Panc1 (cell line): ENCODE measurements at places on chromosomes 5 and 9. TPM values are rescaled to one million over a fixed set of nuclear protein-coding genes. Genes with fewer than 3 reads are reported as not detected.

The PCDHB5 gene
- 0.08 TPM for total RNA-seq

The TRAF2 gene
- 48.7 TPM for total RNA-seq

The LCN15 gene
- total RNA-seq = 0.05 TPM

The NIM1K gene
- total RNA-seq = 0.59 TPM

The FAM221B gene
- total RNA-seq = not detected

The PCDHGA8 gene
- 0.18 TPM for total RNA-seq

The C9orf152 gene
- total RNA-seq = 0.10 TPM

The CNTFR gene
- 2.7 TPM for total RNA-seq

The IRX2 gene
- 0.10 TPM for total RNA-seq

The LMX1B gene
- 2.6 TPM for total RNA-seq

The NR2F1-AS1 gene
- total RNA-seq = 27.0 TPM

The LIX1 gene
- total RNA-seq = not detected

The PCDHGB2 gene
- 5.3 TPM for total RNA-seq

- no peak for DNase-seq
Measured at GRCh38 chr5:133236976-133237375, 185.2 kb downstream of the HSPA4 start.

DNA sequence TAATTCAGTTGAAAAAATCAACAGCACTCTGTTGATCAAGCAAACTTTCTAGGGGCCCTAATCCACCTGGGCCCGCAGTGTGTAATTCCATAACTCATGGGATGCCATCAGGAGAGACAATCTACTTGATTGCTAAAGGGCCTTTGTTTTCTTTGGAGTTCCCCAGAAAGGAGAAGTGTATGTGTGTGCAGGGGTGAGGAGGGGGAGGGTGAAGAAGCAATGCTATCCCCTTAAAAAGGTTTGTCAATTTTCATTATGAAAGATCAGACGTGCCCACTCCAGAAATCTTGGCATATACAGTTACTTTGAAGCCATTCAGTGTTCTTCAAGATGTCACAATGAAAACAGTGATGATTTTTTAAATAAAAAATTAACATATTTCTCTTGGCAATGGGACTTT, 6.2 kb downstream of the PARP8 start:
- DNase-seq = no peak

- DNase-seq = no peak
Measured at GRCh38 chr9:111065414-111065813, 27.1 kb upstream of the LPAR1 start.

- DNase-seq = no peak
Measured at GRCh38 chr5:18771097-18771610, 1136.9 kb downstream of the TAF11L14 start.

DNA sequence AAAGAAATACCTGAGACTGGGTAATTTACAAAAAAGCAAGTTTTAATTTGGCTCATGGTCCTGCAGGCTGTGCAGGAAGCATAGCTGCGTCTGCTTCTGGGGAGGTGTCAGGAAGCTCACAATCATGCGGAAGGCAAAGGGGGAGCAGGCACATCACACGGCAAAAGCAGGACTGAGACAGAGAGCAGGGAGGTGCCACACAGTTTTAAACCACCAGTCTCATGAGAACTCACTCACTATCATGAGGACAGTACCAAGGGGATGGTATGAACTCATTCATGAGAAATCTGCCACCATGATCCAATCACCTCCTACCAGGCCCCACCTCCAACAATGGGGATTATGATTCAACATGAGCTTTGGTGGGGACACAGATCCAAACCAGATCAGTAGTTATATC, 96.2 kb downstream of the OSTF1 start:
- no peak for DNase-seq

- DNase-seq = no peak
Measured at GRCh38 chr5:25006237-25006636, 361.5 kb upstream of the CDH10 start.

GRCh38 chr9:37676411-37676830, 25.7 kb downstream of the FRMPD1 start:
- no peak for DNase-seq

DNA sequence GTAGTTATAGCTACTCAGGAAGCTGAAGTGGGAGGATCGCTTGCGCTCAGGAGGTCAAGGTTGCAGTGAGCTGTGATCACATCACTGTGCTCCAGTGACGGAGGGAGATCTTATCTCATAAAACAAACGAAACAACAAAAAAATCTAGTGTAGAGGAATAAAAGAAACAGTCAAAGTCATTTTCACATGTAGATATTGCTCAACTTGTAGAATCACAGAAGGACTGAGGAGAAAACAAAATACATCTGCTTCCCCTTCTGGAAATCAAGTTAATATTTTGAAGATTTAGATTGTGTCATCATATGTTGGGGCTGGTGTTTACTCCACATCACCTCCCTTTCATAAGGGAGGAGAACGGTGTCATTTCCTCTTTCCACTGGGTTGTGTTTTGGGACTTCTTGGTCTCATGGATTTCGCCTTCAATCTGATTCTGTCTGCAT, 8.2 kb upstream of the SLC46A2 start:
- DNase-seq = no peak

- no peak for DNase-seq
Measured at GRCh38 chr5:167413506-167413905, 877.9 kb upstream of the WWC1 start.

GRCh38 chr9:33611358-33611757, 87.3 kb downstream of the ANKRD18B start:
- DNase-seq = no peak

- no peak for DNase-seq
Measured at GRCh38 chr5:107376546-107377276, 294.0 kb downstream of the EFNA5 start.

DNA sequence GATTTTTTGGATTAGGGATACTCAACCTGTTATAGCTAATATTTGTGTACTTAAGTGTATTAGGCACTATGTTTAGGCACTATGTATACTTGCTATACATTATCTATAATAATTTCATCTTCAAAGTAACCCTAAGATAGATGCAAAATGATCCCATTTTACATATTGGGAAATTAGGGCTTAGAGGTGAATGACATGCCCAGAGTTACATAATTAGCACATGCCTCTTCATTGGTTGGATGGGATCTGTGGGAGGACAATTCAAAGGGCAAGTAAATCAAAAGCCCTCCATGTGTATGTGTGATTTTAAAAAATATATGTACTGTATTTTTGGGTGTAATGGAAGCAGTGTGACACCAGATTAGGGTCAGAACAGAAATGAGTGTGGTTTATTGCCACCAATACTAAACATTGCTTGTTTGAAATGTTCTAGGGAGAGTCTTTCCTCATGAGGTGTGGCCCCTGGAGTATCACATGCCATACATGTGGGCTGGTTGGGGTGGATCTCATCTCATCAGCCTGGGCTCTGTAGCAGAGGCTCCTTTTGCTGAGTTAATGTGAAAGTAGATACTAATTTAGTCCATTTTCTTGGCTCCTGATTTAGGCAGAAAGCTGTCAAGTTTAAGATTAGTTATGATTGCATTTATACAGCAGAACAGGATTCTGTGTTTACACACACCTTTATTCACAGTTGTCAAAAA, 5.5 kb downstream of the C9orf85 start:
- DNase-seq = no peak

- DNase-seq = no peak
Measured at GRCh38 chr9:3936520-3937235, 363.2 kb downstream of the GLIS3 start.

GRCh38 chr5:95996904-95997723, 35.5 kb upstream of the ELL2 start:
- DNase-seq = no peak

DNA sequence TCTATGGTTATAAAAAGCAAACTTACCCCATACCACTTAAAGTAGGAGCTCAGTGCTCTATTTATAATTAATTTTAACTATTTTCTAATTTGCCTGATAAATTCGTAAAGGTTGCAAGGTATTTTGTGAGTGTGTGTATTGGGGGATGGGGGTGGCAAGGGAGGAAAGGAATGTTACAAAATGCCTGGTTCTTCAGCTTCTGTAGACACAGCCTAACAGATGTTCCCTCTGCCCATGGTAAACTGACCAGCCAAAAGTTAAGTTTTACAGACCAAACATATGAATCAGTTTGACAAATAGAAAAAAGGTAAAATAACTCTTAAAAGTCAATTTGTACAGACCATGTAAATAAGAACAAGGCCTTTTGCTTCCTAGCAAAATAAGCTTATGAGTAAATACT, 232.6 kb downstream of the KIAA0825 start:
- DNase-seq = no peak

GRCh38 chr5:37812365-37812764, 27.5 kb downstream of the GDNF start:
- DNase-seq = no peak

DNA sequence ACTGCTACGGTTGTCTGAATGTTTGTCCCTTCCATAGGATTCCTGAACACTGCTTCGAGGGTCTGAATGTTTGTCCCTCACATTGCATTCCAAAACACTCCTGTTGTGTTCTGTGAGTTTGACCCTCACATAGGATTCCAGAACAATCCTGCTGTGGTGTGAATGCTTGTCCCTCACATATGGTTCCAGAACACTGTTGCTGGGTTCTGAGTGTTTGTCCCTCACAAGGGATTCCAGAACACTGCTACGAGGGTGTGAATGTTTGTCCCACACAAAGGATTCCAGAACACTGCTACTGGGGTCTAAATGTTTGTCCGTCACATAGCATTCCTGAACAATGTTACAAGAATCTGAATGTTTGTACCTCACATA, 201.2 kb downstream of the FOXD4L6 start:
- no peak for DNase-seq

DNA sequence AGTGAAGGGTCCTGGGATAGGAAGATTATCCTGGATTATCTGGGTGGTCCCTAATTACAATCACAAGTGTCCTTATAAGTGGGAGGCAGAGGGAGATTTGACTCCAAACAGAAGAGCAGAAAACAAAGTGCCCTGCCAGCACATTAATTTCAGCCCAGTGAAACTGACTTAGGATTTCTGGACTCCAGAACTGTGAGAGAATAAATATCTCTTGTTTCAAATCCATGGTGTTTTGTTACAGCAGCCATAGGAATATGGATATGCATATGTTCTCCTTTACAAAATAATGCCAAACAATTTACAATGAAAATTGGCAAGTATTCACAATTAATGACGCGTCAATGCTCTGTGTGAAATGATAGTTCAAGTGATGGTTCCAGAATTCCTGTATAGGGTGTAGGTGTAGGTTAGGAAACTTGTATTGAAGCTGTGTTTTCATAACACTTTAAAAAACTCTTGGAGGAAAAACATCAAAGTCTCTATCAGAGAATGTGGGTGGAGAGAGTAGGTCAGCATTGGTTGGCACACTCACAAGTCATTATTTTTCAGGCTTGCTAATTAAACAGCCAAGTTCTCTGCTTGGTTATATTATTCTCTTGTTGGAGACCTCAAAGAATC, 19.9 kb upstream of the PLPP1 start:
- DNase-seq = no peak

- DNase-seq = no peak
Measured at GRCh38 chr9:19174127-19174912, 47.0 kb upstream of the PLIN2 start.

GRCh38 chr5:21154526-21154925, 1166.5 kb upstream of the CDH18 start:
- no peak for DNase-seq

GRCh38 chr5:57280853-57281252, 107.0 kb downstream of the GPBP1 start:
- no peak for DNase-seq

- no peak for DNase-seq
Measured at GRCh38 chr9:32875242-32875641, 91.9 kb downstream of the TMEM215 start.

DNA sequence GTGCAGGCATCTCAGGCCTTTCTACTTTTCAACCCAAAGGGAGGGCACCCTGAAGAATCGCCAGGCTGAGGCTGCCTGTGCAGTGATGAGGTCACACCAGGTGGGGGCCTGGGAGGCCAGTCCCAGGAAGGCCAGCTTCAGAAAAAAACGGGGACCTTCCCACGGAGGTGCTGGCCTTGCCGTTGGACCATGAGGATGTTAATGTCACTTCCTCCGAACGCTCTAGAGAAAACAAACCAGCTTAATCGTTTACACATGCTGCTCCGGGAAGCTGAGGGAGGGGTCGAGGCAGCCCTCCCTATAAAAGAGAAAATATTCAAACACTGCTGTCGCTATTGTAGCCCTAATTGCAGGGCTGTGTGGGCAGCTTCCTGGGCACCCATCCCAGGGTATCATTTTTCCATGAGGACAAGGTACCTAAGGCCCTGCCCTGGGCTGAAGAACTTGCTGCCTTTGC, 27.0 kb downstream of the PTGES start:
- DNase-seq = no peak

GRCh38 chr9:98575379-98576346, 133.1 kb downstream of the GABBR2 start:
- DNase-seq = no peak

- no peak for DNase-seq
Measured at GRCh38 chr9:23662320-23662719, 163.7 kb downstream of the ELAVL2 start.

- DNase-seq = no peak
Measured at GRCh38 chr9:35042081-35042604, 30.3 kb downstream of the VCP start.

GRCh38 chr9:20771729-20772128, 87.7 kb downstream of the FOCAD start:
- no peak for DNase-seq

DNA sequence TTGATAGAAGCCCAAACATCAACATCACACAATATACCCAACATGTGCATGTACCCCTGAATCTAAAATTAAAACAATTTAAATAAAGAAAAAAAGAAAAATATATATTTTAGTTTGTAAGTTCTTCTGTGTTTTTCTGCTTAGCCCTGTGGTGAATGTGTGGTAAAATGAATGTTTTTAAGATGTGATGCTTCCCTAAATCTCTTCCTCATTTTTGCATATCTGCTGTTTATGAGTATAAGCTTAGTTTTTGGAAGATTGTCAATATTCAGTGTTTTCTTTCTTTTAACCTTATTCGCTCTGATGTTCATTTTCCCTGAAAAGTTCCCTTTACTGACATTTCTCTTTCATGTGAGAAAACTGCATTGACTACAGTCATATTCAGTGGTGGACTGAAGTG, 44.4 kb upstream of the DAB2 start:
- DNase-seq = no peak

DNA sequence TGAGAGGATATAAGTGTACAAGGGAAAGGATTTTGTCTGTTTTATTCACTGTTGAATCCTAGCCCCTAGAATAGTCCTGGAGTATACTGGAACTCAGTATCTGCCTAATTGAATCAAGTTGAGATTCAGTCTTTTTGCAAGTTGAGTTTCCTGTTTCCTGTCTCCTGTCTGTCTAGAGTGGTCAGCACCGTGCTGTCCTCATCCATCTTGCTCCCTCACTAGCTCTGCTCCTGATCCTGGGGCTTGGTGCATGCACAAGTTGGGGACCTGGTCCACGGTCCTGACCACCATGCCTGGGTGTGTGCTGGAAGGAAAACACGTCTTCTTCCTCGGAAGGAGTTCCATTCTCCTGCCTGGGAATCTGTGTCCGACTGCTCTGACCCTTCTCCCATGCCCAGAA, 3.2 kb downstream of the IL5 start:
- no peak for DNase-seq

GRCh38 chr5:59238126-59238902, 655.2 kb downstream of the PDE4D start:
- no peak for DNase-seq
